GM20000 (cell line): ENCODE measurements at places on chromosomes 16 and 17.

DNA sequence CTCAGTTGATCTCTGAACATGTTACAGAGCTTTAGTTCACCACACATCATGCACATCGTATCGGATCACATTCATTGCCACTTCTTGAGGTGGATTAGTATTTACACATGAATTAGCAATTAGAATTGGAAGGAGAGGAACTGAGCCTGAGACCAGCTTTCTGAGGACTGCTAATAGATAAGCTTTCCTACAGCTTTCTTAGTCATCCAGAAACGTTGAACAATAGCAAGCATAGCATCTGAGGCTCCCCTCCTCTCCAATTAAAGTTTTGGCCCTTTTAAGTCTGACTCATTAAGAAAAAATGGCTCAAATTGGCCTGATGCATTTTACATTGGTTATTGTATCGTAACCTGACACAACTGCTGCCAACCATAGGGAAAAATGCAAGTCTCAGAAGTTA, 1130.4 kb downstream of the CDH8 start:
- DNase-seq: no peak

DNA sequence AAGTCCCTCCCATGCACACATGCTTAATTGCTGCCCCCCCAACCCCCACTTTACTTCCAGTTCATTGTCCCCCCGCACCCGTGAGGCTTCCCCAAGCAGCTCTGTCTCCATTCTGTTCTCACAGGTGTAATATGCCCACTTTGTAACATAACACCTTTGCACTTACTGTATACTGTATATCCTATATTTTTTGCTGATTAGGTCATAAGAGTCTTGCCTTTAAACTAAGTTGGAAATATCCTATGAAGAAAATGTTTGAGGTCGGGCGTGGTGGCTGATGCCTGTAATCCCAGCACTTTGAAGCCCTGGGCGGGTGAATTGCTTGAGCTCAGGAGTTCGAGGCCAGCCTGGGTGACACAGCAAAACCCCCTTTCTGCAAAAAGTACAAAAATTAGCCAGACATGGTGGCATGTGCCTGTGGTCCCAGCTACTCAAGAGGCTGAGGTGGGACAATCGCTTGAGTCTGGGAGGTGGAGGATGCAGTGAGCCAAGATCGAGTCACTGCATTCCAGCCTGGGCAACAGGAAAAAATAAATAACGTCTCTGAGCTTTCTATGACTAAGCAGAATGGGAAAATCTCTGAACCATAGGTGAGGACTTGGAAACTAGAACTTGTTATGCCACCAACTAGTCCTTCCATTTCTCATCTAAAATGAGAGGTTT, 76.1 kb downstream of the TNRC6C start:
- no peak for DNase-seq

DNA sequence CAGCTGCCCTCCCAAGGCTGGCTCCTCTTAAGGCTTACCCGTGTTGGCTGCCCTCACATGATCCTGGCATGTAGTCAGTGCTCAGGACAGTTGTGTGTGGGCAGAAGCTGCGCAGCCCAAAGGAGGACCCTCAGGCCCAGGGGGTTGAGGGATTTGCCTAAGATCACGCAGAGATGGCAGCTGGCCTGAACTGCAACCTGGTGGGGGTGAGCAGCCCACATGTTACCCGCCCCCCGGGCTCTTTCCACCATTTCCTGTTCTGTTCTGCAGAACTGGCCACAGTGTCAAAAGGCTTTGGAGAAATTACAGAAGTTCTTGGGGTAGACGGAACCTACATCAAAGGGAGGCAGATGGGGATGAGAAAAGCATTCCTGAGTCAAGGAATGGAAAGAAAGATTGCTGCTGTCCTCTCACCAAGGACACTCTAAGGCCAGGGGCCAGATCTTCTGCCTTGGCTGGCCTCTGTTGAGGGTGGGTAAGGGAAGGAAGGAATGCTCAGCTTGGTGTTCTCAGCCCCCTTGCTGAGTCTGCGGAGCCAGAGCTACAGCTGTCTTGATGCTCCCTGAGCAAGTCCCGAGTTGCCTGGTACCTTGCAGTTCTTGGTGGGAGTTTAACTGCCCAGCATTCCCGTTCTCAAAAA, 53.0 kb downstream of the EPN2 start:
- no peak for DNase-seq

DNA sequence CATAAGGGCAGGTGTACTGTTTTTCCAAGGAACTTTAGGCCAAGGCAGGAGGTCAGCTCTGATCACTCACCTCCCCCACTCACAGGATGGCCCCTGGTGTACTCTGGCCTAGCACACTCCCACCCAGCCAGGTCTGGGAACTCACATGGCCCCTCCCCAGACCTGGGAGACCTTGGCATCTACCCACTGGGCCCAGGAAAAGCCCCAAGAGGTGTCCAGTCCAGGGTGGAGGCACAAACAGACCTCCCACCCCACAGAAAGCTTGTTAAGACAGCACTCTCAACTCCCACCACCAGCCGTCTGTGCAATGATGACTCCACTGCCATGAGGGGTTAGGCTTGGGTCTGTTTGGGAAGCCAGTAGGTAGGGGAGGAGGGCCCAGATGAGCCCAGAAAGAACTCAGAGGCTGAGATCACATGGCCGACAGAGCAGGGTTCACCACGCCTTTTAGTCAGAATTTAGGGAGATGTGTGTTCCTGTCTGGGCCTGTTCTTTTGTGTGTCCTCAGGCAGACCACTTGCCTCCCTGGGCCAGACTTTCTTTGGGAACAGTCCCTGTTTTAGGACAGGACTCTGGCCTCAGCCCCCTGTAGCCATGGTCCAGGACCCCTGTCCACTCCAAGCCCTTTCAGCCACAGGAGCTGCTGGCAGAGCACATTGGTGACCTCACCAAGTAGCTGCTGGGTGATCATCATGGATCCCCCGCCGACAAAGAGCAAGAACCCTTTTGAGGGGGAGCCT, 12.1 kb upstream of the CBFB start:
- no peak for DNase-seq

DNA sequence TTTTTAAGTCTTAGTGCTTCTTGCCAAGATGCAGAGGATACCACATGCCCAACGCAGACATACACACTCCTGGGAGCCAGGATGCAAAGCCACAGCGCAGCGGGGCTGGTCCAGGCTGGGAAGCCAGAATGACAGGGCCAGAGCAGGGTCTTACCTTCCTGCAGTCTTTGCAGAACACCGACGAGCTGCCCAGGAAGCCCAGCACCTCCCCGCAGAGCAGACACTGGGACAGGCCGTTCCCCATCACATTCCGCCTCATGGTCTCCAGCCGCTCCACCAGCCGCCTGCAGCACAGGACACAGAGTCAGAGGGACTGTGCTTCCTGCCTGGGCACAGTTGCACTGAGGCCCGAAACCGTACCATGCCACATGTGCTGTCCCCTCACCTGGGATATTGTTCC, 33.3 kb downstream of the RPH3AL start:
- DNase-seq: no peak

DNA sequence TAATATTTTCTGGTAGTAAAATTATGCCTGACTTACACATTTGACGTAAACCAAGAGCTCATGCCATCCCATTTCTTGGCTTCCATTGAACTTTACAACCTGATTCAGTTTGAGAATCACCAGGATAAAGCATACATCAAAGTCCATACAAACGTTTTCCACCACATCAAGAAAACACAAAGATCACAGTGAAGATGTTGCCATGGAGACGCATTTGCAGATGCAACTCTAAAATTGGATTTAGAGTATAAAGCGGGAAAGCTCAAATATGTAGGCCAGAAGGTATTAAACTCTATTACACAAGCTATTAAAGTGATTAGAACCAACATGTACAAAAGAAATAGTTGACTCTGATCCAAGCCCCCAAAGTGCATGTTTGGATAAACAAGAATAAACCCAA, 10.4 kb downstream of the C16orf46 start:
- DNase-seq: no peak

DNA sequence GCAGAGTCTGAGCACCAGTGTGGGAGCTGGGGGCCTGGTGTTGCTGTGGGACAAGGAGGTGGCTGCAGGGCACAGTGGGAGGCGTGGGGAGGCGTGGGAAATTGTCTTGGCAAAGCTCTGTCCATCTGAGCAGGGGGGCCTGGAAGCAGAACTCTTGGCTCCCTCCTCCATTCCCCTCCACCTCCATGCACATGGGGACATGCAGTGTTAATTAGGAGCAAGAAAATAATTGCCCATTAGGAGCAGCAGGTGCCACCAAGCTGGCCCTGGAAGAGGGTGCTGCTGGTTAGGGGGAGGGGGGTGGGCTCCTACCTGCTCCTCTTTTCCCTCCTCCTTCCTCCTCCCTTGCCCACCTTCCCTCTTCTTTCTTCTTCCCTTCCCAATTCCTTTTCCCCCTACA, 4.5 kb downstream of the TTYH2 start:
- no peak for DNase-seq

- peak; percentile 40 for DNase-seq
These were observed 176.2 kb upstream of the FAM20A start for GRCh38 chr17:68777243-68777855.

DNA sequence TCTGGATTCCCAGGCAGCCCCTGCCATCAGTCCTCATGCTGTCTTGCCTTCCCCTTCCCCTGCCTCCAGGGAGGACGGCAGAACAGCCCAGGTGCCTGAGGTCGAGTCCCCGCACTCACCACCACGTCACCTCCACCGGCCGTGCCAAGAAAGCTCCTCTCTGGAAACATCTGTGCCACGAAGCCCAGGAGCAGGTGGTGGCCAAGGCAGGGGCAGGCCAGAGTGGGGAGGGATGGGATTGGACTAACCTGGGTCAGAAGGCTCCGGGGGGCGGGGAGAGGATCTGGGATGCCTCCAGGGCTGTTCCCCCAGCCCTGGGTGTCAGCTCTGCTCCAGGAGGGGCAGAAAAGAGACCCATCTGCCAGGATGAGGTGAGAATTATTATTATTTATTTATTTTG, 7.4 kb upstream of the DPEP1 start:
- DNase-seq: no peak

DNA sequence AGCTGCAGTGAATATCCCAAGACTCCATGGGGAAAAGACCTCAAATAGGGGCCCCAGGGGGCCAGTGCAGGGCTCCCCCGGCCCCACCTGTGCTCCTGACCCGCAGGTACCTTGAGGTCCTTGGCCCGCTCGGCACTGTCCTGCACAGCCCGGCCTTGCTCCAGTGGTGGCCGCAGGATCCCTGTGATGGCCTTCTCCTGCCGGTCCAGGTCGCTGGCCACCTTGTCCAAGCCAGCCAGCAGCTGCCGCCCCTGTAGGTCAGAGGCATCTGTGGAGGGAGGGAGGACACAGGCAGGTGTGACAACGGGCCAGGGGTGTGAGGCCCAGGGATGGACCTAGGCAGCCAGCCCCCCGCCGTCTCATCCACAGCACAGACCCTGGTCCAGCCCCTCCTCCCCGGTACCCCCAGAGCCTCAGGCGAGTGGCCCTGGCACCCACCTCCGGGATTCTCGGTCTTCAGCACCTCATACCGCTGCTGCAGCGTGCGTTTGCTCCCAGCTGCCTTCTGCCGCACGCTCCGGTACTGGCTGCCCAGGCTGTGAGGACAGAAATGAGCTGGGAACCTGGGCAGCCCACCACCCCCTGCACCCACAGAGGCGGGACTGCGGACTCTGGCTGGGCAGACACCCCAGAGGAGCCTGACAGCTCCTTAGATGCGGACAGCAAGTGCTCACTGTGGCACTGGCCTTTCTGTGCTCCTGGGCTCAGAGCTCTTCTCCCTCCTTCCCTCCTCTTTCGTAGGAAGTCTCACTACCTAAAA, 43.7 kb downstream of the PPL start:
- no peak for DNase-seq

DNA sequence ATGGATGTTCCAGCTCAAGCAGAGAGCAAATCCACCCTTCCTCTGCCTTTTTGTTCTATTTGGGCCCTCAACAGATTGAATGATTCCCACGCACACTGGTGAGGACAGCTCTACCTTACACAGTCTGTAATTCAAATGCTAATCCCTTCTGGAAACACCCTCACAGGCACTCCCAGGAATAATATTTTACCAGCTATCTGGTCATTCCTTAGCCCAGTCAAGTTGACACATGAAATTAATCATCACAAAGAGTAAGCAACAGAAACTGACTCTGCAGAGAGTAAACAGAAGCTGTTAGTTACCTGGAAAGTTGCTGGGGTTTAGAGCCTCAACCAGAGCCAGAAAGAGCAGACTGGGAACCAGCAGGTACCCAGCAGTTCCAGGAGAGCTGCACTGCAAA, 75.5 kb upstream of the MMP2 start:
- no peak for DNase-seq
